Activated naive CD4-positive, alpha-beta T cell treated with anti-CD3 and anti-CD28 coated beads, Interleukin-2, amount 10 ng/mL, durations not matched to agents 7 days and 5 days (primary cell): ENCODE measurements at places on chromosomes 12 and 14.

GRCh38 chr14:26527095-26527494 lies 70.7 kb downstream of the NOVA1 start:
- H3K4me3 ChIP-seq, result no peak overlapping the region
- no peak overlapping the region for H3K27ac ChIP-seq
- no peaks in the 10 kb centered on the region for H3K4me1 ChIP-seq

DNA sequence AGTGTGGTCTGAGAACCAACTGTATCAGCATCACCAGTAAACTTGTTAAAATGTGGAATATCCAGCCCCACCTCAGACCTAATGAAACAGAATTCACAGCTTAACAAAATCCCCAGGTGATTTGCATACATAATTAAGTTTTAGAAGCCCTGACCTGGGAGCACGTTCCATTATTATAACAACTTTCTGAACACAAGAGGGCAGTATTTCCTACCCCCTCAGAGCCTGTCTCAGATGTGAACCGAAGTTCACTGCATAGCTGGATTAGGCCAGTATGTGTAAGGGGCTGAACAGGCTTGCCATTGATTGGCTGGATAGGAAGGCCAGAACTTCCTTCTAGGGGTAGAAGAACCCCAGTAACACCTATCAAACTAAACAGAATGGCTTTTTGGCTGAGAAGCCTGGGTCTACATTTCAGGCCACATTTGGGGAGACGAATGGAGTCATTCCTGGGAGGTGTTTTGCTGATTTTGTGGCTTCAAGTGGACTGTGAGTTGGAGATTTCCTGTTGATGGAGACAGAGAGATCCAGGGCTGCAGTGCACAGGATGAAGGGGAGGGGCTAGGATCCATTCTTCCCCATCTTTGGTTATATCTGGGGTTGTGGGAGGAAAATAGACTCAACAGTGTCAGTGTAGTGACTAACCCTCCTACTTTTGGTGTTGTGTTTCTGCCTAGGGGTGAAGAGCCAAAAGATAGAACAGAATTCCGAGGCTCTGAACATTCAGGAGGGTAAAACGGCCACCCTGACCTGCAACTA lies 94.7 kb upstream of the OR4E1 start:
- peak; percentile 35 for DNase-seq
- no peaks in the 10 kb centered on the region for H3K36me3 ChIP-seq
- H3K27ac ChIP-seq, result peak overlapping the region; percentile 84
- peaks cover 3% of the 10 kb centered on the region for H3K4me1 ChIP-seq

- H3K4me3 ChIP-seq, result no peak overlapping the region
- no peak for DNase-seq
- no peaks in the 10 kb centered on the region for H3K27me3 ChIP-seq
- H3K27ac ChIP-seq, result no peak overlapping the region
- no peaks in the 10 kb centered on the region for H3K4me1 ChIP-seq
Measured at GRCh38 chr14:40003773-40004172, 571.5 kb upstream of the FBXO33 start.

- peak overlapping the region; percentile 85 for H3K27ac ChIP-seq
- peaks cover 22% of the 10 kb centered on the region for H3K27me3 ChIP-seq
Measured at GRCh38 chr14:101595887-101596721, 34.8 kb downstream of the DIO3 start.
